ENCODE measurements at places on chromosomes 3 and 15.

DNA sequence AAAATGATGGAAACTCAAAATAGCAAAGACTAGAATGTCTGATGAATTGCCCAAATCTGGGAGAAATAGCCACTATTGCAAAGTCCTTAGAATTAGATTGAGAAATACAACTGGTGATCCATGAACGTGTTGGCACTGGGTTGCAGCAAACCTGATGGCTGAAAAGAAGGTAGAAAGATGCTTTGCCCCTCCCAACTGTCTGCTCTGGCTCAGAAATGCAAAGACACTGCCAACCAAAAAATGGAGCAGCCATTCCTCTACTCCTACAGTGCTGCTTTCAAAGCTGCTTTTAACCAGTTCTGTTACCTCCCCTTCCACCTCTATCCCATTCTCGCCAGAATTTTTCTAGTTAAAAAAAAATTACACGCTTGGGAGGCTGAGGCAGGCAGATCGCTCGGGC lies 60.7 kb downstream of the CPA3 start:
- H3K36me3 ChIP-seq: no peaks in the 10 kb centered on the region
- no peaks in the 10 kb centered on the region for H3K4me1 ChIP-seq
- no peak for DNase-seq
- H3K4me3 ChIP-seq: no peak overlapping the region
- no peaks in the 10 kb centered on the region for H3K27me3 ChIP-seq

GRCh38 chr3:13574798-13575451 lies 26.0 kb downstream of the FBLN2 start:
- H3K27ac ChIP-seq: no peak overlapping the region
- no peaks in the 10 kb centered on the region for H3K36me3 ChIP-seq
- H3K4me1 ChIP-seq: no peaks in the 10 kb centered on the region

DNA sequence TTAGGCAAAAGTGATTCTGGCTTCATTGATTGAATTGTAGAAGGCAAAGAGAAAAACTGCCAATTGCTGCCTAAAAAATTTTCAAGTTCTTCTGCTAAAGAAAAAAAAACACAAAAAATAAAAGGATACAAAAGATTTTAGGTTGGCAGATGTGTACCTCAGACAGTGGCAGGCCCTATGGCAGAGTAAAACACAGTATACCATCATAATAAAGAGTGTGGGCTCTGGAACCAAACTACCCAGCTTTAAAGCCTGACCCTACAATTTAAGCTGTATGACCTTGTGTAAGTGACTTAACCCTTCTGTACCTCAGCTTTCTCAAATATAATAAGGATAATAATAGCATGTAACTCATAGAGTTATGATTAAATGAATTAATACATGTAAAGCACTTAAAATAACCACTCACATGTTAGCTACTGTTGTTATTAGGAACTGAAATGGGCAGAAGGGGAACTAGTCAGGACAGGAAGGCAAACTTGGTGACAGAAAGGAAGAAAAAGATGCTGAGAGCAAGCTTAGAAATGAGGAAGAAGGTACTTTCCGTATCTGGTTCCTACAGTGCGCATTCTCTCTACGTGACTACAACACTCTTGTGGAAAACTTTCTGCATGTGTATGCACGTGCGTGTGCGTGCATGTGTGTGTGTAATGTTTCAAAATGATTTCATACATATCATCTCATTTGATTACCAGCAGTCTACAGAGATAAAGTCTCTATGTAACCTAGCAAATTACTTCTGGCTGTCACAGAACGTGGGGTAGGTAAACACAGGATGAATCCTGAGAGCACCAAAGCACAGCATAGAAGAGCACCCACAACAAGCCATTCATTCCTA lies 13.6 kb upstream of the GATM start:
- no peaks in the 10 kb centered on the region for H3K36me3 ChIP-seq
- no peak overlapping the region for H3K27ac ChIP-seq
- peaks cover 8% of the 10 kb centered on the region for H3K4me1 ChIP-seq
- no peaks in the 10 kb centered on the region for H3K27me3 ChIP-seq

DNA sequence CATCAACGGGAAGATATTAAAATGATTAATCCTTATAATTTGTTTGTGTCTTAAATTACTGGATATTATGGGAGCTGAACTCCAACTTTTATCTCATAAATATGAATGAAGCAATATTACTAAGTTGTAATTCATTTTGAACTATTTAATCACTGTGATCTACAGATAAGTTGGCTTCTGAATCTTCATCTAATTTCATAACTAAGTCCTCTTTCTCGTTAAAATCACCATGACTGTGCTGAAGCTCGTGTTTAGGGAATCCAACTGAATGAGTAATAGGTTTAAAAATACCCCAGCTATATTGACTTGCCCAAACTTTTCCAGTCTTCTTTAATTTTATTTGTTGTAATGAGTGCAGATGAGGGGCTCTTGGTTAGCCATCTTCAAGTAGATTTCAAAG lies 14.1 kb downstream of the MDFIC2 start:
- H3K27me3 ChIP-seq: no peaks in the 10 kb centered on the region
- DNase-seq: no peak
- H3K27ac ChIP-seq: no peak overlapping the region

DNA sequence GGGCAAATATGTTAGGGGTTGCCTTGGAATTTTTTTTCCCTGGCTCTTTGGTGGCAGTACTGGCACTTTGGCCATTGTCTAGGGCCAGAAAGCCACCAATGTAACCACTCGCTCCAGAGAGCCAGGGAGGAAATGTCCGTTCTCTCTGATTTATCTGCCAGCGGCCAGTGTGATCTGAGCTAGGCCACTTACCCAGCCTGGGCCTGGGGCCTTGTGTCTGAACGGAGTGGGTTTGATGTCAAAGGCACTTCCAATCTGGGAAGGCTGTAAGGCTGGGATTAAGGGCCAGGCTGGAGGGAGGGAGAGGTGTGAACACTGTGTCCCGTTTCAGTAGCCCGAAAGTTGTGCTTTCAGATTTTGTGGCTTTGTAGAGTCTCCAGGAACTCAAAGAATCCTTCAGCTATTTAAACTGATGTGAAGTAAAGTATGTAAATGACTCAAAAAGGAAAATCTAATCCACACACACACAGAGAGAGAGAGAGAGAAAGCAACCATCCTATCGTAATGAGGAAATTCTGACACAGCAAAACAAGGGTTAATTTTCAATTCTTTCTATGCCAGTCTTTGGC lies 271.0 kb downstream of the PDZRN3 start:
- no peak for DNase-seq
- no peaks in the 10 kb centered on the region for H3K36me3 ChIP-seq
- peaks cover 8% of the 10 kb centered on the region for H3K4me1 ChIP-seq
- H3K27ac ChIP-seq: no peak overlapping the region
- no peaks in the 10 kb centered on the region for H3K27me3 ChIP-seq
- no peak overlapping the region for H3K4me3 ChIP-seq

DNA sequence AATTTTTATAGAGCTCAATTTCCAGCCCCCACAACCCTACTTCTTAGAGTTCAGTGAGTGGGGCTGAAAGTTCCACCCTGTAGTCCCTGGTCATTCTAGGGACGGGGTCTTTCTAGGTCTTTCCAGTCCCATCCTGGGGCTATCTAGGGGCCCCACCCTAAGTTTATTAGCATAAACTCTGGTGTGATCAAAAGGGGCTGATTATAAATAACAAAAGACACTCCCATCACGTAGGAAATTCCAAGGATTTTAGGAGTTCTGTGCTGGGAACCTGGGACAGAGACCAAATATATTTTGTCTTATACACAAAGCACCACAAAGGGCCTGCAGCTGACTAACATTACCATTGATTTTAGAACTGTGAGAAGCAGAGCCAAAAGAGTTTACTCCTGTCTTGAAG lies 41.9 kb downstream of the RAD54L2 start:
- no peaks in the 10 kb centered on the region for H3K36me3 ChIP-seq
- no peak overlapping the region for H3K4me3 ChIP-seq
- no peak overlapping the region for H3K27ac ChIP-seq
- no peaks in the 10 kb centered on the region for H3K4me1 ChIP-seq
- DNase-seq: no peak
- H3K27me3 ChIP-seq: no peaks in the 10 kb centered on the region

DNA sequence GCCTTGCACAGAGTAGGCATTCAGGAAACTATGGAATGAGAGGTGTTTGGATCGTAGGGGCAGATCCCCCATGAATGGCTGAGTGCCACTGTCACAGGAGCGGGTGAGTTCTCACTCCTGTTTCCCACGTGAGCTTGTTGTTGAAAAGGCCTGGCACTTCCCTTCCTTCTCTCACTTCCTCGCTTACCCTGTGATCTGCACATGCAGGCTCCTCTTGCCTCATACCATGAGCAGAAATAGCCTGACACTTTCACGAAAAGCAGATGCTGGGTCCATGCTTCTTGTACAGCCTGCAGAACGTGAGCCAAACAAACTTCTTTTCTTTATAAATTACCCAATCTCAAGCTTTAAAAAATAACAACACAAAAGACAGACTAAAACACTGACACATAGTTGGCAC lies 55.4 kb downstream of the AGBL1 start:
- no peak overlapping the region for H3K4me3 ChIP-seq
- no peaks in the 10 kb centered on the region for H3K36me3 ChIP-seq
- peaks cover 32% of the 10 kb centered on the region for H3K4me1 ChIP-seq
- peak overlapping the region; percentile 71 for H3K27ac ChIP-seq
- peak; percentile 20 for DNase-seq

GRCh38 chr3:194486540-194487288 lies at the start of gene ATP13A3:
ATP13A3 (minus strand) TSS chr3:194487002; CDS start chr3:194462190, 24,812 bp downstream.
- H3K4me1 ChIP-seq: peaks cover 25% of the 10 kb centered on the region
- no peaks in the 10 kb centered on the region for H3K27me3 ChIP-seq
- DNase-seq: peak; percentile 92
- no peaks in the 10 kb centered on the region for H3K36me3 ChIP-seq
- H3K4me3 ChIP-seq: peak within 1 kb of the TSS; percentile 74

DNA sequence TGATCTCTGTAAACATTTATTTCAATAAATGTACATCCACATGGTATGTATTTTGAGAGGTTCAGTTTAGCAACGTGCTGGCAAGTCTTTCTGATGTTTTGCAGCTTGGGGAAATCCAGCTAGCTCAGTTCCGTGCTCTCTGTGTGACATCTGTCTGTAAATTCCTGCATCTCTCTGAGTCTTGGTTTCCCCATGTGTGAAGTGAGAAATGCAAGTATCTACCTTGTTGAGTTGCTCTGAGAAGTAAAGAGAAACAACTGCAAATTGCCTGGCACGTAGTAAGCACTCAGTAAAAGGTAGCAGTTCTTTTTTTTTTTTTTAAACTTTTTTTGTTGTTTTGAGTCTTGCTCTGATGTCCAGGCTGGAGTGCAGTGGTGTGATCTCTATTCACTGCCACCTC lies 30.2 kb upstream of the MORF4L1 start:
- H3K27ac ChIP-seq: no peak overlapping the region
- no peak overlapping the region for H3K4me3 ChIP-seq
- H3K36me3 ChIP-seq: no peaks in the 10 kb centered on the region
- H3K27me3 ChIP-seq: no peaks in the 10 kb centered on the region

- no peaks in the 10 kb centered on the region for H3K4me1 ChIP-seq
- no peak overlapping the region for H3K4me3 ChIP-seq
- no peaks in the 10 kb centered on the region for H3K36me3 ChIP-seq
- no peaks in the 10 kb centered on the region for H3K27me3 ChIP-seq
Observed at GRCh38 chr3:31133541-31133940, 239.1 kb upstream of the GADL1 start.

DNA sequence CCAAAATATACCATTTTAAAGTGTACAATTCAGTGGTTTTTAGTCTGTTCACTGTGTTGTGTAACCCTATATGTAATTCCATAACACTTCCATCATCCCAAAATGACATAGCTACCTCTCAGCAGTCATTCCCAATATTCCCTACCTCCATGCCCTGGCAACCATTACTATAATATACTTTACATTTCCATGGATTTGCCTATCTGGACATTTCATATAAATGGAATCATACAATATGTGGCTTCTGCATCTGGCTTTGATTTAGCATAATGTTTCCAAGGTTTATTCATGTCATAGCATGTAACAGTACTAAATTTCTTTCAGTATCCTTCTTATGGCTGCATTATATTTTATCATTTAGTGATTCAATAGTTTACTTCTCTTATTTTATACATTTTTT lies 25.3 kb downstream of the FAM98B start:
- H3K4me3 ChIP-seq: no peak overlapping the region
- no peaks in the 10 kb centered on the region for H3K4me1 ChIP-seq
- no peaks in the 10 kb centered on the region for H3K27me3 ChIP-seq
- H3K27ac ChIP-seq: no peak overlapping the region
- H3K36me3 ChIP-seq: peaks cover 64% of the 10 kb centered on the region

- no peak for DNase-seq
- H3K27ac ChIP-seq: no peak overlapping the region
- no peaks in the 10 kb centered on the region for H3K36me3 ChIP-seq
Observed at GRCh38 chr15:94352636-94353487, 121.5 kb downstream of the MCTP2 start.

GRCh38 chr15:90845201-90845949 lies 23.0 kb upstream of the FURIN start:
- H3K36me3 ChIP-seq: no peaks in the 10 kb centered on the region
- no peak for DNase-seq
- H3K27me3 ChIP-seq: peaks cover 2% of the 10 kb centered on the region
- H3K4me3 ChIP-seq: no peak overlapping the region

- DNase-seq: no peak
- H3K27ac ChIP-seq: no peak overlapping the region
- no peaks in the 10 kb centered on the region for H3K36me3 ChIP-seq
- H3K27me3 ChIP-seq: no peaks in the 10 kb centered on the region
Observed at GRCh38 chr3:55571216-55571813, 84.2 kb upstream of the WNT5A start.

GRCh38 chr3:49021813-49022687 lies at the start of gene NDUFAF3:
NDUFAF3 (plus strand) TSS chr3:49022121; CDS start chr3:49022145, 24 bp downstream.
- H3K27me3 ChIP-seq: no peaks in the 10 kb centered on the region
- H3K36me3 ChIP-seq: peaks cover 5% of the 10 kb centered on the region
- H3K4me1 ChIP-seq: peaks cover 51% of the 10 kb centered on the region
- peak; percentile 98 for DNase-seq
- peak within 1 kb of the TSS; percentile 86 for H3K4me3 ChIP-seq

Data from psoas muscle (tissue), 8 donors.